LHCN-M2 (cell line): ENCODE measurements at places on chromosomes 2 and 18. TPM values are rescaled to one million over a fixed set of nuclear protein-coding genes. Genes with fewer than 3 reads are reported as not detected.

Gene EVX2
- not detected in 2 replicates for total RNA-seq

DNA sequence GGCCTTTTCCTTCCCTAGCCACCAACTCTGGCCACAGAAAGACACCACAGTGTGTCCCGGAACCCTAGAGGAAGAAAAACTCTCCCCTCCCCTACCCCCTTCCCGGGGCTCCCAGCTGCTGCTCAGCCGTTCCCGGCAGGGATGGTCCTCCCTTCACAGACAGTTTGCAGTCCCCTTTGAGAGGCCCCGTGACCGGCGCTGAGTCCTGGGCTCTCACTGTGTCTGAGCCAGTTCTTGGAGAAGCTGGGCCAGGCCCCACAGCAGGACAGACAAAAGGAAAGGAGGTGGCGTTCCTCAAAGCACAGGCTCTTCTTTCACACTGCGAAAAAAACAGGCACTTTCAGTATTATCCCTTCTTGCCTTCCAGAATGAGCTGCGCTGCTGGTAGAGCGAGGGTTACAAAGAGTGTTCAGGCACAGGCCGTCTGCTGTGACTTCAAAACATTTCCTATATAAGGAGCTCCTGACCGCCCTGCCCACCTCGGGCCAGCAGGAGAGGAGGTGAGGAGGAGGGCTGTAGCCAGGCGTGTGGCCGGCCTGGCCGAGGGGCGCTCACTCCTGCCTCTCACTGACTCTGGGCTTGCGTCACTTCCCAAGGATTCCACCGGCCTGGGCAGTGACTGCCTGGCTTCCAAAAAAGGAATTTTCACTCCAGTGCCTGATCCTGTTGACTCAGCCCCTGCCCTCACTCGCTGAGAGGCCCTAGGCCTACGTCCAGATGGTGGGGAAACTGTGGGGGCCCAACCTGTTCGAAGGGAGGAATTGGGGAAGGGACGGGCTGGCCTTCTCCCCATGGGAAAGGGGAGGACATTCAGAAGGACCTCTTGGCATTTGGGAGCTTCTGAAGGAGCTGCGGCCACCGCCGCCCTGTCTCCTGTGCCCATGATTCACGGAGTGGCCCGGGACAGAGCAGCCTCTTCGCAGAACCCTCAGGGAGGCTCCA lies 24.9 kb downstream of the CIDEA start:
- DNase-seq = peak; percentile 95

DNA sequence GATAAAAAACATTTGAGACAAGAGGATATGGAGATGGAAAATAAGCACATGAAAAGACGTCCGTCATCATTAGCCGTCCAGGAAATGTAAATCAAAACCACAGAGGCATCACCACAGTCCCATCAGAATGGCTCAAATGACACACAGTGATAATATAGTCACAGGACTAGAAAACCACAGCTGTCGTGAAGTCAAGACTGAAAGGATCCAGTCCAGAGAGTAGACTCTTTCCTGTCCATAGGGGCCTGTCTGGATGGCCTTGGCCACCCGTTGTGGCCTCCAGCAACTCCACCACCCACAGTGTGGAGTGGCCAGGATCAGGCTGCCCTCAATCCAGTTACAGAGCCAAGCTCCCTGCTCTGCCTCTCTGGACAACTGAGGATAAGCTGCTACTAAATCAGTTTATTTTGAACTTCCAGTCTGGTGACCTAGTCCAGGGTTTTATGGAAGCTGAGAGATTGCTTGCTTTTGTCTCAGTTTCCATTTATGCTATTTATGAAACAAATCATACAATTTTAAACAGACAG lies 60.4 kb downstream of the RHOB start:
- peak; percentile 76 for DNase-seq

DNA sequence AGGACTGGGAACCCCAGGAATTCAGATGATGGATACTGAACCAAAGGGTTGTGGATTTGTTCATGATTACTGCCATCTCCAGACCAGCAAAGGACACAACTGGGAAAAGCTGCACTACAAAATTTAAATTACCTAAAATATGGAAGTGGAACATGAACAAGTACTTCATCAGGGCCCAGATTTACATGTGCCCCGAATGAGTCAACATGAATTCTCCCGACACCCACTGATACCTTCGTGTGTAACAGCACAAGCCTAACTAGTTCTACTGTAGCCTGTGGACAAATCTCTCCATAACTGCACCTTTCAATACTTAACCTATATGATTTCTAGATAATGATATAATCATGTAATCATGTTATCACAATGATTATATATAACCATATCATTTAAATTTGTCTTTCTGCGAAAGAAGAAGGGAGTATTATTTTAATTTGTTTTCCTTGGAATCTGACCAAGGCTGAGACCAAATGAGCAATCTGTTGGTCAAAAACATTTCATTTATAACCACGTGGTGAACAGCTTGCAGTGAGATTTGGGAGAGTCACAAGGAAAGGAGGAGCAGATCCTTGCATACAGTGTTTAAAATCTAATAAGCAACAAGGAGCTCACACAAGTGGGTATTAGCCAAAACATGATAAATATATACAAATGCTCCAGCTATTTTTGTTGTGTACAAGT lies 70.5 kb downstream of the CACNB4 start:
- peak; percentile 44 for DNase-seq

GRCh38 chr18:35993013-35993412 lies 20.5 kb downstream of the RMP24 start:
- DNase-seq = no peak

DNA sequence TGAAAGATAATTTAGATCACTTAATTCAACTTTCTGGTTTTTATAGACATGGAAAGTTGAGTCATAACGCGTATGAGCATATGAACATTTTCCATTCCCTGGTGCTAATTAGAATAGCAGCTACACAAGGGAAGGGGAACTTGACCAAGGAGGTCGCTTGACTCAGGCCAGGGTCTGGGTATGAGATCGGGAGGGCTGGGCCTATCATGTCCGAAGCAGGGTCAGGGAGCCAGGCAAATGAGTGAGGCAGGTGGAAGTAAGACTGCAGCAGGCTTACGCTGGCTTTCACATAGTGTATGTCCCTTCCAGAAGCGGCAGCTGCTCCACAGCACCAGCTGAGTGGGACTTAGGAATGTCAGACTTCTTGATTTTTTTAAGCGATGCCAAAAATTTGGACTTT lies 14.7 kb downstream of the RALB start:
- no peak for DNase-seq
